ENCODE measurements at places on chromosomes 2 and 18.

DNA sequence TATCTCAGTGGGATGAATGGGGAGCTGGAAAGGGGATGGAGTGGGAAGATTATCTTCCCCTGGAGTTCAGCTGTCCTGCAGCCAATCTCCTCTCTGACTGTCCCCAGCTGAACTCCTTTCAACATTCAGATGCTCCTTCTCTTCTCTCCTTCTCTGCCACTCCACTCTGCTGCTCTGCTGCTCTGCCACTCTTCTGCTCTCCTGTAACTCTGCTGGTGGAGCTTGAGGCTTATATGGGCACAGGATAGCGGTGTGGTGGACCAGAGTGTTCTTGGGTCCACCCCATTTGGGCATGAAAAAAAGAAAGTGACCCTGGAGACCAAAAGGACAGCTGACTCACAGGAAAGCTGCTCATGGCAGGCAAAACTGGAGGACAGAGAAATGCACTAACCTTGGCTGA is 26.6 kb downstream of the FAHD2B start:
- no peak for DNase-seq

DNA sequence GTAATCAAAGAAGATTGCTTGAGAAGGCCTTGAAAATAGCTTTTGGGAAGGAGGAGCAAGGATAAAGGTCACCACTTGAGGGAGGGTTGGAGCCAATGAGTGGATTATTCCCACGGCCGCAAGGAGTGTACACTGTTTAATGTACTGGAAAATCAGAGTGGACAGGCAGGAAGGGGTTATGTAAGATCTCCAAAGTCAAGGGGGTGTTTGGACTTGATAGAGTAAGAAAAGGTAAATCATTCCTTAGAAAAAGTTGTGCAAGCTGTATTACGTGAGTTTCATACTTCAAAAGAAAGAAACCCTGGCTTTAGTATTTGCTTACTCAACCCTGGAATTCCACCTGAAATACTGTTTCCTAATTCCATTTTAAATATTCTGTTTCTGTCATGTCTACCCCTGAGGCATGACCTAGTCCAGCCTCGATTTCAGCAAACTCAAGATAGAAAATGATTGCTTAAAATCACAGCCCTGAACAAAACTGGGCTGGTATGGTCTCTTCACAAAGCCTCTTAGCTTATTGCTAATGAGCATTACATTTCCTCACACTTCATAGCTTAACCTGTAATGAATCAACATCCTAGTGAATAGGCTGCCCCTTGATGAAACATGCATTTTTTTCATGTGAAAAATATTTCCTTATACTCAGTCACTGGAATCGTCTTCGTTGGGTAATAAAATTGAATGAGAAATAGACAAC is 1.1 kb downstream of the MREG start:
- DNase-seq: no peak

DNA sequence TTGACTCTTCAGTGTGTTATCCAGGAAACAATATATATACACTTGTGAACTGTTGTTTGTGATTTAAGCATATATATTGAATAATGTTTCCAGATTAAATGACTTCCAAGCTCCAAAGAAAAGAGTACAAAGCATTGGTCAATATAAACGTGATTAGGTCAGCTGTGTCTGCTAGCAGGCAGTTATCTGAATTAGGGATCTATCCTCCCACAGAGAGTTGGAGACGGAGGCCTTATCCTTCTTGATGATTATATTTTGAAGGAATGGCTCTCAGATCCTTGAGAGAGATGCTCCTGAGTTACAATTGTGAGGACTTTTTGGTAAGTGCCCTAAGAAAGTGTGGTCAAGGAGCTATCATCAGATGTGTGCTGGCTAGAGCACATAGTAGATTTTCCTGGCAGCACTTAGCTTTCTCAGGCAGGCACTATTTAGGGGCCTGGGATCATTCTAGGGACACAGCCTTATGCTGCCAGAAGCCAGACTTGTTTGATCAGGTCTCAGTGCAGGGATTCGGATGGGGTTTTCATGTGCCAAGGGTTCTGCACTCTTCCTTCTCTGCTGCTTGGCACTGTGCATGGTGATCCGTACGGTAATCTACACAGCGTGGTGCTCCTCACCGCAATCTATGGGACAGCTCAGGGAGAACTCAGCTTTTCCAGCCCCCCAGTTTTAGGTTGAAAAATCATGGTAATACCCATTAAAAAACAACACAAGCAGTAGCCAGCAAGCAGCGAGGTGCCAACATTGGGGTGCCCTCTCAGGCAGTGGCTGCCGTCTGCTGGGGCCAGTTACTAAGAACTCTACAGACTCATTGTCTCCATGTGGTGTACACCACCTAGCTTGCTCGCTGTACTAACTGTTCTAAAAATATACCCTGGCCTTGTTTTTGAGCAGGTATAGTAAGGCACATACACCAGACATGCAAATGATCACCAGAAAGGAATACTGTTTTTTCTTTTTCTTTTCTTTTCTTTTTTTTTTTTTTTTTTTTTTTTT is 8.0 kb upstream of the ZDBF2 start:
- no peak for DNase-seq

GRCh38 chr2:134375935-134376334 is 122.1 kb downstream of the MGAT5 start:
- no peak for DNase-seq

- peak; percentile 98 for DNase-seq
Observed at GRCh38 chr2:231514225-231514950, 15.9 kb downstream of the NMUR1 start.

GRCh38 chr2:107992069-107992468 is 5.7 kb downstream of the SLC5A7 start:
- no peak for DNase-seq

GRCh38 chr2:74648009-74648443 is at the start of gene M1AP:
M1AP (minus strand) TSS chr2:74648330; CDS start chr2:74640275, 8,055 bp downstream.
- DNase-seq: no peak

- DNase-seq: no peak
Observed at GRCh38 chr2:52704251-52704650, 1063.4 kb upstream of the CHAC2 start.

GRCh38 chr2:82411071-82411470 is 2048.0 kb downstream of the SUCLG1 start:
- DNase-seq: no peak

DNA sequence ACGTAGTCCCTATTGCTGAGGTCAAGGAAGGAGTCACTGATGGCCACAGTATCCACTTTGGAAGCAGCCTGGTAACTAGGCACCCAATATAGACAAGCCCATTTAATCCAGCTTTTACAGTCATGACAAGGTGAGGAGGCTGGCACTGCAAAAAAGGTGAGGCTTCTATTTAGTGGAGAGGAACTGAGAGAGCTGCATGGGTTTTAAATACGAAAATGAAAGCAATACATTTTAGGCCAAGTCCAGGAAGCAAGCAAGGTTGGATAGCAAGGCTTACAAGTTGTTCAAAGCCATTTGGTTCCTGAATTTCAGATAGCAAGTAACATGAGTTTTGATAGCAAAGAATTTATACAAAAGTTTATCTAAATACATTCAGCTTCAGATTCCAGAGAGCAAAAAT is 80.4 kb downstream of the SGPP2 start:
- DNase-seq: no peak

DNA sequence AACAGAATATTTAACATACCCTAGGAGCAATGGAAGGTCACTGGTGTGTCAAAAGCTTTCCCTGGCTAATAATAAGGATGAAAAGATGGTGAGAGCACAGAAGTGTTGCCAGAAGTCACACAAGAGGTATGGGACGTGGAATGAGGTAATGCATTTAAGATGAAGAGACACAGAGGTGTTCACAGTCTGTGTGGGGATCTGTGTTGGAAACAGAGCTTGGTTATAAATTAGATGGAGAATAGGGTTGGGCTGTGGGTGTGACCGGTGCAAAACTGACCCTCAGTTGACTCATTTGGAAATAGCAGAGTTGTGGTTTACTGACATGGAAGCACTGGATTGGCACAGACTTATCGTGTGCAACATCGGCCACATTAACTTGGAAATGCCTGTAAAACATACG is 372.5 kb downstream of the SATB2 start:
- no peak for DNase-seq

- no peak for DNase-seq
Observed at GRCh38 chr2:58533376-58533775, 292.3 kb upstream of the FANCL start.

DNA sequence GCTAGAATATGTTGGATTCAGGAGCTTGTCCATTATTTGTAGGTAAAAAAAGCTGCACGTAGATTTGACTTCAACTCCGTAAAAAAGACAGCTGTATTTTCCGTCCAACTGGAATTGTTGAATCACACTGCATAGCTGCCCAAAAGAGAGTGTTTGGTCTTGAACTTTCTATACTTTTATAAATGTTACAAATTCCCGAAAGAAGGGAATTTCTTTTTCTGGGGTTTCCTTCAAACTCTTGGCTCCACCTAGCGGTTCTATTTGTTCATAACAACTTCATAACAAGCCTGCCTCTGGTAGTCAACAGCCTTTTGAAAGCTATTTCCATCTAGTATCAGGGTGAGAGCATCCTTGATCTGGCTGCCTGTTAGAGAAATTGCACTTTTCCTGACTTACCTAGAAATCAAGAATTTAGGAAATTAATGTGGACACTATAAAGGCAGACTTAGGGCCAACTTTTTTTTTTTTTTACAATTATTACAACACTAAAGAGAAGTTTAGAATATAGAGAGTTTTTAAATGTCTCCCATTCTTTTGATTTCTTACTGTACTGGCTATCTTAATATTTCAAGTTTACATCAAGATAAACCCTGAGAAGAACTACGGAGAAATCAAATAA is 48.1 kb downstream of the TMEM185B start:
- peak; percentile 68 for DNase-seq

GRCh38 chr2:219995991-219996765 is 368.7 kb downstream of the SLC4A3 start:
- no peak for DNase-seq

DNA sequence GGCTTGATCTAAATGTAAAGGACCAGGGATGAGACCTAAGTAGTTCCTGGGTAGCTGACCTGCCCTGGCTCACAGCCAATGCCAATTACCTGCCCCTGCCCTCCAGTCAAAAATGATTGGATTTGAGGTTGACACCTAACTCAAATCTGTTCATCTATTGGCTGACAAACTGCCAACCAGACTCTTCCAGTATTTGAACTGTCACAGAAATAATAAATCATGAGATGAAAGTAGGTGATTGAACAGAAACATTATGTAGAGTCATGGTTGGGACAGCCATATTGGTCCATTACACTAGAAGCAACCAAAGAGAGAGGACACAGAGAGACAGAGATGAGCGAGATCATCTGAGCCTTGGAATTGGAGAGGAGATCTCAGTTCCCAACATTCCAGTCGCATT is 109.1 kb downstream of the ATL2 start:
- DNase-seq: no peak

- DNase-seq: no peak
Observed at GRCh38 chr2:3291750-3292149, 85.9 kb downstream of the EIPR1 start.

GRCh38 chr2:156311976-156312375 is 20.5 kb downstream of the NR4A2 start:
- DNase-seq: no peak

DNA sequence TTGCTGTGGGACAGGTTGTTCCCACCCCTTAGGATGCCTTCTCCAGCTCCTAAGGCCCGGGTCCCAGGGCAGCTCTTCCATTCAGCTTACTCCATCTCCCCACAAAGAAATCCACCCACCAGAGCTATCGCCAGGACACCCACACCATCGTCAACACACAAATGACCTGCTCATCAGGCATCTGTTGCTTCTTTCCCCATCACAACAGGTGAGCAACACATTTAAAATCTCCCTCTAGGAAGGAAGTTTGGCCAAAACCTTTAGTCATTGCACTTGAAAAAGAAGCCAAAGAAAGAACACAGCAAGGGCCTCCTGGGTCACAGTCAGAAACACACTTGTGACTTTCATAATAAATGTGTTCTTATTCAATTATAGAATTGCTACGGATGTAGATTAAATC is 289.0 kb downstream of the PIEZO2 start:
- DNase-seq: no peak

- DNase-seq: no peak
Observed at GRCh38 chr2:29966266-29966665, 44.9 kb upstream of the ALK start.

DNA sequence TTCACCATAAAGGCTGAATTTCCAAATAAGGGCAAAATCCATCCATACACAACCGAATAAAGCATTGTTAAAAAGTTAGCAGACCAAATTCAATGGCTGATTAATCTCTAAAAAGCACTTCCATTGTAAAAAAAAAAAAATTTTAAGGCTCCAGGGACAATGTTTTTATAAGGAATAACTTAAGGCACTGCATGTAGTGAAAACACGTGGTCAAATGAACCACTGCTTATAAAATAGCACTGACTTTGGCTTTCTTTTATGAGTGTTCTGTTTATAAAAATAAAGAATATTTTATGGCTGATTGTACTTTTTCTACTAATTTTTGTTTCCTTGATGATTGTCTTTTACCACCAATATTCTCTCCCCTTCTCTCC is 409.3 kb upstream of the KCNH7 start:
- DNase-seq: no peak

DNA sequence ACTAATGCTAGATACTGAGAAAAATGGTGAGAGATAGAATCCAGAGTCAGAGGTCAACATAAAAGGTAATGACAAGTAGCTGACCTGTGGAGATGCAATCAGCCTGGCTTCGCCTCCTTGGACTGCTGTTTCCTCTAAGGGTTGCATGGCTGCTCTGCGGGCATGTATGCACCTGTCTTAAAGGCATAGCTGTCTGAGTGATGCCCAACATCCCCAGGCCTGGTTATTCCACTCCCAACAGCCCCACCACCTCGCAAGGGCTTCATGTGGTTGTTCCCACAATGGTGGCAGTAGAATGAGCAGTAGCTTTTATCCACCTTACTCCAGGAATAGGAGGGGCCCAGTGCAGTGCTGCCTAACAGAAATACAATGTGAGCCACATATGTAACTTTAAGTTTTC is 69.7 kb upstream of the ALK start:
- DNase-seq: no peak

- no peak for DNase-seq
Observed at GRCh38 chr2:27897717-27898116, 7.2 kb downstream of the BABAM2 start.

GRCh38 chr2:197280015-197280702 is 30.4 kb downstream of the ANKRD44 start:
- DNase-seq: no peak

DNA sequence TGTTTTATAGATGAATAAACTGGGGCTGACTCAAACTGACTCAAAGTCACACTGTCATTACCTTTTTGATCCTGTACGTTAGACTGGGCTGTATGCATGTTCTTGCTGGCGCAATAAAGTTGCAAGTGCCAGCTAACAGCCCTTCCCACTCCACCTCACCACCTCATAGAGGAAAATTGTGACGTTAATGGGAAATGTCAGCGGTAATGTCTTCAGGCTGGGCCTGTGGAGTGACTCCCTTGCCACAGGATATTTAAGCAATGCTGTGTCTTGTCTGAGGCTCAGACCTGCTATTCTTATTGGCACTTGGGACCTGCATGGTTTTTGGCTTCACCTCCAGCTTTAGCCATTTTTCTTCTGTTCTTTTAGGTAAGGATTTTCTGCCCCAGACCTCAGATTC is 25.2 kb upstream of the CASP10 start:
- no peak for DNase-seq

- DNase-seq: no peak
Observed at GRCh38 chr2:86199834-86200177, 549 bp downstream of the MRPL35 start.

GRCh38 chr2:29014811-29015421 is 33.8 kb downstream of the TOGARAM2 start:
- no peak for DNase-seq

- DNase-seq: no peak
Observed at GRCh38 chr2:37558623-37559022, 112.8 kb downstream of the CDC42EP3 start.
